ENCODE measurements at places on chromosomes 6 and 20.

DNA sequence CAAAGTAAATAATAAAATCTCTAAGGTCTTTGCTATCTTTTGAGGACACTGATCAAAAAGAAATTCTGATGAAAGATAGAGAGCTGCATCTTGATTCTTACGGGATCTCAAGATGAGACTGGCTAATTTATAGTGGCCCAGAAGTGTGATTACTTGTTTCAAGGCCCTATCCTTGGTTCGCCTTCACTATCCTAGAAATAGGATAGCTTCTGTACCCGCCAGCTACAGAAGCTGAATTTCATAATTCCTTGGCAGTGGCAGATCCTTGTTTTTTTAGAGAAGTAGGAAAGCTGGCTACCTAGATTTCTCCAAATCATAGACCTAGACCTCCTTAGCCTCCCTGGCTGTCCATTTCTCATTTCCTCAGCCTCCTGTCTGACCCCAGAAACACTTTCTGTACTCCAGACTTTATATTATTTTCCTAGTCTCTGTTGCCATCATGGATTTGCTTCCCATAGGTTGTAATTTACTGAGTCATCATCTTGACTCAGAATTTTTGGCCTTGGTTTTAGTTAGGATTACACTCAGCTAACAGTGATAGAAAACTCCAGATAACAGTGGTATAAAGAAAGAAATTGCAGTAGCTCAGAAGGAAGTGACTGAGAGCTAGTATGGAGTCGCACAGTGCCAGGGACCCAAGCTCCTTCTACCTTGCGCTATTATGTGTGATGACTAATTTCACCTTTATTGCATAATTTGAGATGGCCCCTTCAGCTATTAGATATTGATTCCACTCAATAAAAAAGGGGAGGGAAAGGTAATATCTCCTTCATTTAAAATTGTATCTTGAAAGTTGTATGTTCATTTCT lies 27.7 kb downstream of the PHF3 start:
- no peak for DNase-seq
- peaks cover 63% of the 10 kb centered on the region for H3K4me1 ChIP-seq
- H3K27ac ChIP-seq = no peak overlapping the region
- no peak overlapping the region for H3K4me3 ChIP-seq
- no peaks in the 10 kb centered on the region for H3K27me3 ChIP-seq

DNA sequence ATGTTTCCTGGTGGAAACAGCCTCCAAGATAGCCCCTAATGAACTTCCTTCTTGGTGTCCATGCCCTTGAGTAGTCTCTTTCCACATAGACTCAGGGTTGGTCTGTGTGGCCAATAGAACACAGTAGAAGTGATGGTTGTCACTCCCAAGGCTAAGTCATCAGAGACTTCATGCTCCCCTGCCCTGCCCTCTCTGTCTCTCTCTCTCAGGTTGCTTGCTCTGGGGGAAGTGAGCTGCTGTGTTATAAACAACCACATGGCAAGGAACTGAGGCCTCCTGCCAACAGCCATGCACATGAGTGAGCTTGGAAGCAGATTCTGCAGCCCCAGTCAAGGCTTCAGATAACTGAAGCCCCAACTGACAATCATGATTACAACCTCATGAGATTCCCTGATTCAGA lies 85.3 kb upstream of the SLC22A16 start:
- peaks cover 14% of the 10 kb centered on the region for H3K4me1 ChIP-seq
- H3K4me3 ChIP-seq = no peak overlapping the region
- H3K27me3 ChIP-seq = no peaks in the 10 kb centered on the region

- H3K4me3 ChIP-seq = no peak overlapping the region
- H3K36me3 ChIP-seq = peaks cover 22% of the 10 kb centered on the region
- no peak for DNase-seq
- H3K4me1 ChIP-seq = peaks cover 17% of the 10 kb centered on the region
These were observed 138.6 kb downstream of the AIG1 start for GRCh38 chr6:143199291-143199690.

GRCh38 chr20:58623579-58624473 lies 27.3 kb upstream of the STX16 start:
- no peaks in the 10 kb centered on the region for H3K4me1 ChIP-seq
- H3K27ac ChIP-seq = no peak overlapping the region
- H3K36me3 ChIP-seq = no peaks in the 10 kb centered on the region
- H3K27me3 ChIP-seq = peaks cover 4% of the 10 kb centered on the region
- DNase-seq = no peak

DNA sequence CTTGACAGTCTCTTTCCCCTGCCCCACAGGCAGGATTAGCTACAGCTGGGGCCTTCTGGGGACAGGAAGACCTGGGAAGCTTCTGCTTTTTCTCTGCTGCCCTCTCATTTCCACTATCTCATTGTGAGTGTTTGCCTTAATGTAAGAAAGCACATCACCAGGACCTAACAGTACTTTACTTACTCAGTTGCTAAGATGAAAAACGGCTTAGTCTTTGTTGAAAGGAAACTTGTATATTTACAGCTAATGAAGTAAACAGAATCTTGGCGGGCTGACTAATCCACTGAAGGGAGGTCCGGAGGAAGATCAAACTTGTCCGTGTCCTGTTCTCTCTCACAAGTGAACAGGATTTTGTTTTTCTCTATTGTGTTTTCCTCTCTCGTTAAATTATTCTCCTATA lies 128.6 kb downstream of the SOD2 start:
- H3K27ac ChIP-seq = no peak overlapping the region
- no peaks in the 10 kb centered on the region for H3K4me1 ChIP-seq
- no peaks in the 10 kb centered on the region for H3K27me3 ChIP-seq
- DNase-seq = no peak
- H3K36me3 ChIP-seq = no peaks in the 10 kb centered on the region
- no peak overlapping the region for H3K4me3 ChIP-seq

GRCh38 chr6:36682328-36683144 lies 4.0 kb downstream of the CDKN1A start:
- H3K27me3 ChIP-seq = peaks cover 8% of the 10 kb centered on the region
- H3K4me1 ChIP-seq = peaks cover 34% of the 10 kb centered on the region
- H3K4me3 ChIP-seq = peak overlapping the region; percentile 60
- DNase-seq = peak; percentile 60
- peak overlapping the region; percentile 39 for H3K27ac ChIP-seq

DNA sequence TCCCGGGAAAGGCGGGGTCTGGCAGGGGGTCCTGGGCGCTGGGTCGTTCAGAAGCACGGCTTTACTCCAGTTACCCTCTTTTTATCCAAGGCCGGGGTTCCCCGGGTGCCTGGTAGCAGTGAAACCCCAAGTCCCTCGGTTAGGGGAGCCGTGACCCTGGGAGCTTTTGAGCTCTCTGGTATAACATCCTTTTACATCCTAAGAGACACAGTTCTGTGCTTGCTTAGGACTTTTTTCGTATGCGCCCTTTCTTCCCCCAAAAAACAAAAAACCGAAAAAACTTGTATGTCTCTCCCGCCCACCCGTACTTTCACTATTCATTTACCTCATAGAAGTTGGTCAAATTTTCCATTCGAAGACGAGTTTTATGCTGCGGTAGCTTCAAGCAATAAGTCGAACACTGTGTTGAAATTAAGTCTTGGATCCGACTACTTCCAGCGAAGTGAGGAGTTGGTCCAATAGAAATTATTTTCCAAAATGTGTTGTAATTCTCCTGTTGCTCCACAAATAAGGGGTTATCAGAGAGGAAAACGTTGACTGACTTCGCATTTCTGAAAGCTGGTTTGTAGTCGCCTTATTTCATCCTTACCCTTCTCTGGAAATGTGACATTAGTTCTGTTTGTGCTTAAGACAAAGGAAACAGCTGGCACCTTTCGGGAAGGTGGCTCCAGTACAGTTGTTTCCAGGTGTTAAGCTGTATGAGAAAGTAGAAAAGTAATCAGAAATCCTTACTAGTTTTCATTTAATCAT lies 816 bp upstream of the MAN1A1 start:
- no peaks in the 10 kb centered on the region for H3K27me3 ChIP-seq
- H3K27ac ChIP-seq = peak overlapping the region; percentile 92
- H3K4me1 ChIP-seq = peaks cover 47% of the 10 kb centered on the region

- no peak overlapping the region for H3K27ac ChIP-seq
- no peaks in the 10 kb centered on the region for H3K27me3 ChIP-seq
- no peak for DNase-seq
- H3K4me3 ChIP-seq = no peak overlapping the region
These were observed 83.1 kb downstream of the MYLK4 start for GRCh38 chr6:2667617-2668016.

DNA sequence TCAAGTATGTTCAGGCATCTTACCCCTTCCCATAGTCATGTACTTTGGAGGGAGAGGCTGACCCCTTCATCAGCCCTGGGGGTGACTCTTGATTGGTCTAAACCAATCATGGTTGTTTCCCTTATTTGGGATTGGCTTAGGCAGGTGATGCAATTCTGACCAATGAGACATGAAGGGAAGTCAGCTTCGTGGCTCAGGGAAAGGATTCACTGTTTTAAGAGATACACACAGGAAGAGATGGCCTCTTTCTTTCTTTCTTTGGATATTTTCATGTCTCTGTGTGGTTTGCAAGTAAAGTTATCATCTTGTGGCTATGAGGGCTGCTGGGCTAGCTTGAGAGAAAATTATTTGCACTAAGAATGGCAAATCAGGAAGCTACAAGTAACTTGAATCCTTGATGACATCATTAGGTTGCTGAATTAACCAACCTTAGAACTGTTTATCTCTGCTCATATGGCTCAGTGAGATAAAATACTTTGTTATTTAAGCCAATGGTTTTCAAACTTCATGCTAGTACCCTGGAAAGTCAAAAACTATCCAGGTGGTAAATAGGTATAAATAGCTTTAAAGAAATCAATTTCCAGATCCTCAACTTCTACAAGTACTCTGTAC lies 144.2 kb upstream of the CENPW start:
- H3K27ac ChIP-seq = no peak overlapping the region
- no peak overlapping the region for H3K4me3 ChIP-seq
- H3K27me3 ChIP-seq = no peaks in the 10 kb centered on the region
- peaks cover 3% of the 10 kb centered on the region for H3K36me3 ChIP-seq

DNA sequence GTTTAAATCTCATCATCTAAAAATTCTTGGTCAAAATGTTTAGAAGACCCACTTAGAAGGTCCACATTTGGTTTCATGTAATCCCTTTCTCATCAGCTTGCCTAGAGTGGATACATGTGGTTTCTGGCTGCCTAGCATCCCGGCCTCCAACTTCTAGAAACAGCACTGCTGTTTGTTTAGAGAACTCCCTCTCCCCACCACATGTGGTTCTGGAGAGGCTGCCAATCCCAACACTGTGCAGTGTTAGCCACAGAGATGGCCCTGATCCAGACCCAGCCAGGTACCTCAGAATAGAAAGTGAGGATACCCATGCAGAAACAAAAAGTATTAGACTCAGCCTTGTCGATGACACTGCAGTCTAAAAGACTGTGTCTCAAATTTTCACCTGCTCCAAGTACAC lies 241.8 kb downstream of the BCKDHB start:
- no peaks in the 10 kb centered on the region for H3K27me3 ChIP-seq
- no peak for DNase-seq
- H3K4me1 ChIP-seq = no peaks in the 10 kb centered on the region

- H3K4me1 ChIP-seq = no peaks in the 10 kb centered on the region
- no peak for DNase-seq
- H3K4me3 ChIP-seq = no peak overlapping the region
These were observed 398 bp upstream of the SPATS1 start for GRCh38 chr6:44342052-44342451.

- H3K4me3 ChIP-seq = peak overlapping the region; percentile 97
- H3K36me3 ChIP-seq = peaks cover 29% of the 10 kb centered on the region
- peak overlapping the region; percentile 56 for H3K27ac ChIP-seq
- H3K27me3 ChIP-seq = no peaks in the 10 kb centered on the region
- H3K4me1 ChIP-seq = peaks cover 43% of the 10 kb centered on the region
These were observed 476 bp downstream of the IGF2R start for GRCh38 chr6:159969204-159969912.

GRCh38 chr20:45833883-45834796 lies 541 bp downstream of the SNX21 start:
- H3K4me1 ChIP-seq = peaks cover 8% of the 10 kb centered on the region
- H3K4me3 ChIP-seq = peak overlapping the region; percentile 29
- H3K27ac ChIP-seq = no peak overlapping the region

- no peaks in the 10 kb centered on the region for H3K36me3 ChIP-seq
- H3K4me3 ChIP-seq = no peak overlapping the region
- peaks cover 13% of the 10 kb centered on the region for H3K4me1 ChIP-seq
- H3K27ac ChIP-seq = no peak overlapping the region
- H3K27me3 ChIP-seq = peaks cover 13% of the 10 kb centered on the region
These were observed 57.8 kb downstream of the OPN5 start for GRCh38 chr6:47839645-47840044.

DNA sequence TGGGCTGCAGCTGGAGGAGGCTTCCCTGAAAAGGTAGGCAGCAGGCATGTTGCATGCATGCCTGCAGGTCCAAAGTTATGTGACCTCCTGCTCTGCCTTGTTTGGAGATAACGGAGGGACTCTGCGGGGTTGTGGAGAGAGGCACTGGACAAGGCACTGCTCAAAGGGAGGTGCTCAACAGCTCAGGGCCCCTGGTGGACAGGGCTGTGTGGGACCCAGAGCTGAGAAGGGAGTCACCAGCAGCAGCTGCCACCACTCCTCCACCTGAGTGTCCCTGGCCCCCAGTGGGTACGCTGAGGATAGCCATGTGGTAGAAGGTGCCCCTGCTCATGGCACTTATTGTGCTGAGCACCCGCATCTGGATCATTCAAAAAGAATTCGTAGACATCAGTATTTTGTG lies 15.5 kb upstream of the CST8 start:
- peaks cover 3% of the 10 kb centered on the region for H3K27me3 ChIP-seq
- no peaks in the 10 kb centered on the region for H3K4me1 ChIP-seq
- no peak for DNase-seq
- no peaks in the 10 kb centered on the region for H3K36me3 ChIP-seq

GRCh38 chr6:11139051-11139960 lies 27.8 kb upstream of the ERVFRD-1 start:
- no peak for DNase-seq
- H3K4me1 ChIP-seq = peaks cover 18% of the 10 kb centered on the region
- no peaks in the 10 kb centered on the region for H3K27me3 ChIP-seq
- H3K27ac ChIP-seq = peak overlapping the region; percentile 69
- H3K4me3 ChIP-seq = no peak overlapping the region

- no peaks in the 10 kb centered on the region for H3K4me1 ChIP-seq
- H3K27ac ChIP-seq = no peak overlapping the region
- H3K4me3 ChIP-seq = no peak overlapping the region
These were observed 284.4 kb upstream of the RNF24 start for GRCh38 chr20:4299773-4300172.

GRCh38 chr20:19511931-19512330 lies 246.1 kb upstream of the RIN2 start:
- no peaks in the 10 kb centered on the region for H3K27me3 ChIP-seq
- H3K27ac ChIP-seq = no peak overlapping the region
- H3K4me3 ChIP-seq = no peak overlapping the region

All from activated naive CD8-positive, alpha-beta T cell treated with anti-CD3 and anti-CD28 coated beads for 36 hours (primary cell).